Activated T-helper 17 cell treated with anti-CD3 and anti-CD28 coated beads, Interleukin-2, amount 50 U/mL, for 72 hours (primary cell): ENCODE measurements at places on chromosomes 16 and 17. TPM values are rescaled to one million over a fixed set of nuclear protein-coding genes. Genes with fewer than 3 reads are reported as not detected.

The KRT28 gene
- not detected for total RNA-seq

The ABCA9 gene
- total RNA-seq, result 0.58 TPM

DNA sequence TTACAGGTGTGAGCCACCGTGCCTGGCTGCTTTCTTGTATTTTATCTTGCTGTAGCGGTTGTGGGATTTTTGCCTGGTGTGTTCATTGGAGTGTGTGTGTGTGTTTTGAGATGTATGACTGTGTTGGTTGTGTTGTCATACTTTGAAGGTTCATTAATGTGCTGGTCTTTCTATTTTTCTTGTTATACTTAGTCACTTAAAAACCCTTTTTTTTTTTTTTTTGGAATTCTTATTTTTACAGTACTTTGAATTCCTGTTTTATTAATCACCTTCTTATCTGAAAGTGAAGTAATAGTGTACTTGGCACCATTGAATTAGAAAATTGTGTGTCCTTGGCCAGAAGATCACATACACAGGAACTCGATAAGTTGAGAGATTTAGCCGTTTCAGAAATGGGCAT is 30.2 kb downstream of the TENT4B start:
- ATAC-seq, result no peak

- ATAC-seq, result peak; percentile 49
These were observed at the start of gene MMD for GRCh38 chr17:55421179-55421934. Gene MMD (minus strand): TSS chr17:55421835. CDS start chr17:55421695, 140 bp downstream.

- ATAC-seq, result no peak
These were observed 1.5 kb downstream of the DLG4 start for GRCh38 chr17:7218166-7218565.

The CDRT15 gene
- not detected for total RNA-seq

The LYRM9 gene
- 2.0 TPM for total RNA-seq

DNA sequence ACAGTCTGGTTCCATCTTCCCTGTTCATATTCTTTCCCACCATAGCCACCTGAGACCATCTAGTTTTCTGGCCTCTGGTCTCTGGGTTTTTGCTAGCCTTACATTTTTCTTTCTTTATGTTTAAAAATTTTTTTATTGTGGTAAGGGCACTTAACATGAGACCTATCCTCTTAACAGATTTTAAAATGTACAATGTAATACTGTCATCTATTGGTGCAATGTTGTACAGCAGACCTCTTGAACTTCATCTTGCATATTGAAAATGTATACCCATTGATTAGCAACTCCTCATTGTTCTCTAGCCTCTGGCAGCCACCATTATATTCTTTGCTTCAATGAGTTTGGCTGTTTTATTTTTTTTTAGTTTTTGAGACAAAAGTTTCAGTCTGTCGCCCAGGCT is 39.2 kb downstream of the ITGAM start:
- ATAC-seq, result no peak

DNA sequence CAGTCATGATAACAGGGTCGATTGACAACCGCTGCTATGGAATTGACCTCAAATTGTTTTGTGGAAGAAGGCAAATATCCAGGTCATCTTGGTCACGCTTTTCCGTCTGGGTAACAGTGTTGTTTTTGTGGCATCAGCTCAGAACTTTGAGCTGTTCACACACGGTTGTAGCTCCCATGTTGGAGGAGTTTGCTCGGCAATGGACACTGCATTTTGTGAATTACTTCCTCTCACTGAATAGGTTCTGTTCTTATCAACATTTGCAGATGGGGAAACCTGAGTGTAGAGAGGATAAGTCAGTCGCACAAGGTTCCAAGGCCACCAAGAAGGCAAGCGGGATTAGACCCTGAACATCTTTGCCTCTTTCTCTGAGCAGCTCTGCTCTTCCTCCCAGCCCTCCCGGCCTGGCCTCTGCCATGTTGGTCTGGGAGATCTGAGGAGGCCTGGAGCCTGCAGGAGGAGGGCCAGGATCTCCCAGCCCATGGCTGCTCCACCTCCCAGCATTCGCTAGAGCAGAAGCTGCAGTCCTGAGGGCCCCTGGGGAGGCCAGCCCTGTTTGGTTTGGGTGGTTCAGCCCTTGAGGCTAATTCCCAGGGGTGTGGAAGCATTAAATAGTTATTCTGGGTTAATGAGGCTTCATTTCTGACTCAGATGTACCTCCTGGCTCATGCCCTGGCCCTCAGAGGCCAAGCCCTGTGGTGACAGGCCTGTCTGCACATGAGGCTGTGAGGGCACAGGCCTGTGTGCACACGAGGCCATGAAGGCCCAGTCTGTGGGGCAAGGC is 154.1 kb upstream of the PLCG2 start:
- ATAC-seq, result no peak

The ACE gene
- 1.4 TPM for total RNA-seq

DNA sequence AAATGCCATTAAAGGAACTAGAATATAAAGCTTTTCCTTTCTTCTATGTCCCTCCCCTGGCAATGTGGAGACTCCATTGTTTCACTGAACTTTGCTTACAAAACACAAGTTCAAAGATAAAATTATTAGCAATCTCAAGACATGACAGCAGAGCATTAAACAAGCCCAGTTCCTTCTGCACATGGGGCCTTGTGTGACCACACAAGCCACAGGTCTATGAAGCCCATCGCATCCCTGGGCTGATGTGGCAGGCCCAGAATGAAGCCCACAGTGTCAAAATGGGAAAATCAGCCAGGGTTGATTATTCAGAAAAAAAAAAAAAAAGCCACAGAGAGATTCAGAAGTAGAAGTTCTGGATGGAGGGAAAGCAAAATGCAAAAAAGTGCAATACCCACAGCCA is 12.9 kb upstream of the SLC39A11 start:
- ATAC-seq, result no peak

DNA sequence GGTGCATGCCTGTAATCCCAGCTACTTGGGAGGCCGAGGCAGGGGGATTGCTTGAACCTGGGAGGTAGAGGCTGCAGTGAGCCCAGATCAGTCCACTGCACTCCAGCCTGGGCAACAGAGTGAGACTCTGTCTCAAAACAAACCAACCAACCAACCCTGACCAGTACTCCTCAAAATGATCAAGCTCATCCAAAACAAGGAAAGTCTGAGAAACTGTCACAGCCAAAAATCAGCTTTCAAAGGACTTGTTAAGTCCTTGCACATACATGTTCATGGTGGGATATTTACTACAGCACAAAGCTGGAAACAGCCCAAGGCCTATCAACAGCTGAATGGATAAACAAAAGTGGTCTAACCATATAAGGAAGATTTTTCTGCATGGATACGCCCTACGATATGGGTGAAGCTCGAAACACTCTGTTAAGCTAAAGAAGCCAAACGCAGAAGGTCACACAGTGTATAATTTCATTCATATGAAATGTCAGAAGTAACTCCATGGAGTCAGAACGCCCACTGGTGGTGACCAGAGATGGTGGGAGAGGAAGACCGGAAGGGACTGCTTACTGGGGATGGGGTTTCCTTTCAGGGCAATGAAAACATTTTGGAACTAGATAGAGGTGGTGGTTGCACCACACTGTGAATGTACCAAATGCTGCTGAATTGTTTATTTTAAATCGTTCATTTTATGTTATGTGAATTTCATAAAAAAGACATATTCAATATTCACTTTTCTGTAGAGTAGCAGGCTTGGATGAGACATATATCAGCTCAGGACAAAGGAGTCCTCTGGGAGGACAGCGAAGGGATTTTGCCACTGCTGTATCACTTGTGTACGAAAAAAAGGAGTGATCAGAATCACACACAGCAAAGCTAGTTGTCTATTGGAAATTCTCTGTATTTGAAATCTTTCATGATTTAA is 17.7 kb downstream of the CCL17 start:
- no peak for ATAC-seq

DNA sequence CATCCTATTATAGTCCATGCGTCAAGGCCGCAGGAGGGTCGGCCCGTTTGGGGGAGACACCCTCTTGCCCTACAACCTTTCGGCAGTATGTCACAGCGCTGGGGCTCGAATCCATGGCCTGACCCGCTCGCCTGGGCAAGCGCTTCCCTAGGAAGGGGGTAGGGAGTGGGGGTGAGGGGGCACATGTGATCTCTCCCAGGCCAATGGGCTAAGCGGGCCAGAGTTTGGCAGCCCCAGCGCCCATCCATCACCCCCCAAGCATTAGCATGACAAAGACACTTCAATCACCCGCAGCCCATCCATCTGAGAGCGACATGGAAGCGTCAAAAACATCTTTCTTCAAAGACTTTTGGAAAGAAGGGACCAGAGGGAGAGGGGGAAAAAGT is at the start of gene HOXB1:
Gene HOXB1, minus strand, starts transcription at position 125 of the 386 bp plus-strand sequence. Its CDS starts 107 bp downstream, at position 18.
- ATAC-seq, result no peak

The GAS7 gene
- total RNA-seq, result 0.43 TPM

The KRT39 gene
- not detected for total RNA-seq

The MC1R gene
- 7.6 TPM for total RNA-seq

- ATAC-seq, result no peak
These were observed 14.4 kb downstream of the C17orf50 start for GRCh38 chr17:35775039-35775438.

DNA sequence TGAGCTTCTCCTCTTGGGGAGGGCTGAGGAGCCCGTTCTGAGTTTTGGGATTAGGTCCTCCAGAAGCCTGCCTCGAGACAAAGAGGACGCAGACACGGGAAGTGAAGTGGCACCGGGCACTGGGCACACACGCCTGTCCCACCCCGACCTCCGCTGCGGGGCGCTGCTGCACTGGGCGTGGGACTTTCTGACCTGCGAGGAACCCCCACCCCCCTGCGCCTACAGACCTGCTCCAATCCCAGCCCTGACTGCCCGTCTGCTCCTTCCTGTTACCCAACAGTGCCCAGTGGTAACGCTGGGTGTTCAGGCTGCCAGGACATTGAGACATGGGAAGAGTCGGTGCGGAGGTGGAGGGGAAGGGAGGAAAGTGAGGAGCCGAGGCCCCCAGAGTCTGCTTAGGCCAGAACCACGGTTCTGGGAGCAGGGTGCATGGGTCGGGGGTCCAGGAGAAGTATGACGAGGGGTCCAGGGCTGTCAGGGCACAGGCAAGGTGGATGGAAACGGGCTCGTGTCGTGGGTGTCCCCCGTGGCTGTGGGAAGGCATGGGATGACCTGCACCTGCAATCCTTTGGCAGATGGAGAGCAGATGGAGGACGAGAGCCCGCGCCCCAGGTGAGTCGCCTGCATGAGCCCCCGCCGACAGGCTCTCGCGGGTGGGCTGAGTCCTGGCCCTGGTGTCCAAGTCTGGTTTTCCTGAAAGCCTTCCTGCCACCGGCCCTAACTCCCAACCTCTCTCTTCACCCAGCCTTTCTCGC is 112.0 kb upstream of the CREBBP start:
- ATAC-seq, result no peak

The KCNJ18 gene
- total RNA-seq, result not detected

The NME2 gene
- total RNA-seq, result 772 TPM

The ZG16B gene
- total RNA-seq, result 5.7 TPM

DNA sequence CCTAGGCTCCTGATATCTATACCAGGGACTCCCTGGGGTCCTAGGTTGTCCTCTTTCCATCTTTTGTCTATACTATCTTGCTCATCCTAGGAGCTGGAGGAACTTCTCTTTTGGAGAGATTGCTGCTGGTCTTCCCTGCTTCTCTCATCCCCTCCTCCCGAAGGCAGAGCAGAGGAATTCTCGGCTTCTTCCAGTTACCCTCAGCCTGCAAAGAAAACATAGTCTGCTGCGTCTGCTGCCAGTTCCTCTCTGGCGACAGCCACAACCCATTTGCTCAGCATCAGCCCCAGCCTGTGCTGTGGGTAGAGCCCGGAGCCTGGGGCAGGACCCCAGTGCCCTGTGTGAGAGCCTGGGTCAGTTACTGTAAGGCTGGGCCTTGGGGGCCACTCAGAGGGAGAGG is 21.5 kb upstream of the DYNLL2 start:
- ATAC-seq, result no peak

- no peak for ATAC-seq
These were observed 18.8 kb upstream of the AMZ2 start for GRCh38 chr17:68228817-68229570.

DNA sequence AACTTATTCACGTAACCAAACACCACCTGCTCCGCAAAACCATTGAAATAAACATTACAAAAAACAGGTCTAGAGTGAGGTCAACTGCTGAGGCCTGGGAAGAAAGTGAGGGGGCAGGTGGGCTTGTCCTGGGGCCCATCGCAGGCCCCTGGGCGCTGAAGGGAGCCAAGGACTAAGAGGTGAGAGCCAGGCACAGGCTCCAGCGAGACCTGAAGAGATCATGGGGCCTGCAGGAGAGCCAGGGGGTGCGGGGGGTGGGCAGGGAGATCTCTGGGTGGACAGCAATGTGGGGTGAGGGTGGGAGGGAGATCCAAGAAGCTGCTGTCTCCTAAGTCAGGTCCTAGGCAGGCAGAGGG is 7.9 kb downstream of the ARHGAP27 start:
- ATAC-seq, result no peak

- no peak for ATAC-seq
These were observed 75.4 kb downstream of the DNAH3 start for GRCh38 chr16:21075252-21075651.

The SULT1A2 gene
- total RNA-seq, result 0.48 TPM

DNA sequence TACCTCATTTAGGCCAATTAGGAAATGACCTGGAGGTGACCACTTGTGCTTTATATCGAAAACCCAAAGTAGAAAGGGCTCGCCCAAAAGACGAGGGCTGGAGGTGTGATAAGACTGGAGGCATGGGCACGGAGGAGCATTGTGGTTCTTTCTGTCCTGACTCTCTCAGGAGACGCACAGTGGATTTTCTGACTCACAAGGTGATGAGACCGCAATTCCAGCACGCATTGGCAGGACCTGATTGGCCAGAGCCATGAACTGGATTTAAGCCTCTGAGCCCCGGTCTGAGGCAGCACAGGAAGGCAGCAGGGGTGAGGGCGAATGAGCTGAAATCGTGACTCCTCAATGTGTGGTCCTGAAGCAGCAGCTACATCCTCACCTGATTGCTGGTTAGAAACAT is 559.1 kb upstream of the SALL1 start:
- ATAC-seq, result no peak

DNA sequence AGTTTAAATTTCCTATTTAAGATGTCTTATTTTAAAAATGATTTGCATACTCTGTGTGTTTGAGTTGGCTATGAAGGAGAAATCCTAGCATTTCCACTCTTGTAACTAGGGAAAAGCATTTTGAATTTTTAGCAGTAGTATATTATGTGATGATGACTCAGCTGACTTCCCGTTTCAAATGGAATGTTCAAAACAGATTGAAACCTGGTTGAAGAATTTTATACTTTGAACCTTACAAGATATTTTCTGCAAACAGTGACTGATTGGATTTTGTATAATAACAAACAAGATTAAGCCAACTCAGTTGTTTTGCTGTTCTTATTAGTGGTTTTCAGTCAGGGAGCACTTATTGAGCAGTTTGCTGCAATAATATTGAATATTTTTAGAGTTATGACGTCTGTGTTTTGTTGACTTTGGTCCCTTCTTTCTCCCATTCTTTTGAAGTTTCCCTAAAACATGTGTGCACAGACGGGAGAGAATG is 8.0 kb downstream of the TNRC6A start:
- no peak for ATAC-seq

DNA sequence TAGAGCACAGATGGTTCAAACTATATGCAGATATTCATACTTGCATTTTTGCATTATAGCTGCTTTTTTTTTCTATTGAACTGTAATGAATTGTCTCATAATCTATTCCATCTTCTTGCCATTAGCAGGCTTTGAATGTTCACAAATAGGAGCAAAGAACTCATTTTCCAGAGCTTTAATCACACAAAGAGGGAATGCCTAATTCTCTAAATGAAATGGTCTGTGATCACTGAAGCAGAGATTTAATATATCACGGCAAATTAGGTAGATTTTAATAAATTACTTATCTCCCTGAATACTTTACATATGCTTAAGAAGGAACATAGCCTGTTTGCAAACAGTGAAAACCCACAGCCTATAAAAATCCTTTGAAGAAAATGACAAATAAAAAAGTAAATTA is 97.6 kb upstream of the AKTIP start:
- no peak for ATAC-seq
